ENCODE measurements at places on chromosomes 16 and 17.

DNA sequence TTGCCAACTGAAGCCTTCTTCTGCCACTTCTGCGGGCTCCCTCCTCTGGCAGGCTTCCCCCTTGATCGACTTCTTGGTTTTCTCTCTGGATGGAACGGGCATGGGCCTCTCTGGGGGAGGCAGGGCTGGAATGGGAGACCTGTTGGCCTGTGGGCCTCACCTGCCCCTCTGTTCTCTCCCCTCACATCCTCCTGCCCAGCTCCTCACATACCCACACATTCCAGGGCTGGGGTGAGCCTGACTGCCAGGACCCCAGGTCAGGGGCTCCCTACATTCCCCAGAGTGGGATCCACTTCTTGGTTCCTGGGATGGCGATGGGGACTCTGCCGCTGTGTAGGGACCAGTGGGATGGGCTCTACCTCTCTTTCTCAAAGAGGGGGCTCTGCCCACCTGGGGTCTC, 6.5 kb upstream of the LASP1NB start:
- DNase-seq = no peak

GRCh38 chr17:16148596-16148995, 66.7 kb downstream of the NCOR1 start:
- no peak for DNase-seq

DNA sequence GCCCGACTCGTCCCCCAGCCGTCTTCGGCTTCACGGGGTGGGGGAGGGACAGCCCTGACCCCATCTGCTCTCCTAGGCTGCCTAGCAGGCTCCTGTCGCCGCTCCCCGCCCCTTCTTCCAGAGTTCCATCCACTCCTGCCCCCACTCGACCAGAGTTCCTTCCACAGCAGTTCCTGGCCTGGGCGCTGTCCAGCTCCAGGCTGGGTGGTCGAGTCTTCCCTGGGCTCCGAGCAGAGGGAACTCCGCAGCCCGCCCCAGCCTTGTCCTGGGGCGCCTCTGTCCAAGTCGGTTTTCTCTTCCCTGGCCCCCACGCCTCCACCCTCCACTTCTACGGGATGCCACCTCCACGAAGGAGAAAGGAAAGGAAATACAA, 1.4 kb downstream of the PYY start:
- no peak for DNase-seq

GRCh38 chr17:20116683-20117309, 107.6 kb downstream of the SPECC1 start:
- DNase-seq = peak; percentile 43

GRCh38 chr17:75440738-75441448, 15.5 kb upstream of the TMEM94 start:
- no peak for DNase-seq

Measured in right kidney (tissue), 9 donors.